ENCODE measurements at places on chromosomes 12 and 14.

DNA sequence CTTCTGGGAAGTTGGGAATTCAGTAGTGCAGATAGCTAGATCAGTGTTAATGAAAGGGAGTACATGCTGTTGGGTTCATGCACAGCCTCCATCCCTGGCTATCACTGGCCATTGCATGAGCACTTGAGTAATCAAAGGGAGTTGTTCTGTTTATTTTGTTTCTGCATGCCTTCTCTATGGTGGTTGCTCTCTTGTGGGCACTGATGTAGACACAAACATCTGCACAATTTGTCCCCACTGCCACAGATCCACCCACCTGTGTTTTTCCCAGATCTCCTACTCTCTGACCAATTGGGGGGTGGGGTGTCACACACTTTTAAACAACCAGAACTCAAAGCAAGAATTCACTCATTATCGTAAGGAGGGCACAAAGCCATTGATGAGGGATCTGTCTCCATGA, 89.7 kb upstream of the DHRS4 start:
- no peak for DNase-seq

GRCh38 chr12:122152754-122153153, 21.3 kb downstream of the IL31 start:
- DNase-seq: no peak

GRCh38 chr12:44253338-44253856, 417.5 kb downstream of the TMEM117 start:
- no peak for DNase-seq

DNA sequence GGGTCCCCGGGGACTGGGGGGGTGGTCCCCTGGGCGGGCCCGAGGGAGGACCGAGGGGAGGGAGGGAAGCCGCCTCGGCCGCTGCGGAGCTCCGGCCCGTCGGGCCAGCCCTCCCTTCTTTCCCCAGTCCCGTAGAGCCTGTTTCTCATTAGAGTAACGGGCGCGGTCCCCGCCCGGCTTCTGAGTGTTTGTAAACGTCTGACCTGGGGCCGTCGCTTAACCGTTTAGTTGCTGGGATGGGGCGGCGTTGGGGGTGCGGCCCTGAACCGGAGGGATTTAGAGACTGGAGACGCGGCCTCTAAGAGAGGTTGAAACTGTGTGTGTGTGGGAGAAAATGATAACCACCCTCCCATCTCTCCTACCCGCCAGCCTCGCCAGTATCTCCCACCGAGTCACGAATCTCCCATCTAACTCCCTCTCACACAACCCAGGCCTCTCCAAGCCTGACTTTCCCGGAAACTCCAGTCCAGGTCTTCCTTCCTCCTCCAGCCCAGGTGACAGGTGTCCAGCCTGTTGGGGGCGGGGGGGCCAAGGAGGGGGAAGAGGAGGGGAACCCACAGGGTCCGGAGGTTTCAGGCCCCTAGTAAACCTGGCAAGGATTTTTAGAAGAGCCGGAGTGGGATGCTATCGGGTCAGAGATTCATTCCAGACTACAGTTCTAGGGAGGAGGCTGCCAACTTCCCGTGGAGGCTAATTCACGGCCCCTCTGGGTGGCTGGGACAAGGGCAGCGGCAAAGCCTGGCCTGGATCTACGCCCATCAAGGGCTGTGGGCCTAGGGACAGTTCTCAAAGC, 1.1 kb upstream of the NFATC4 start:
- DNase-seq: no peak

GRCh38 chr14:94042433-94043091, 16.4 kb downstream of the OTUB2 start:
- DNase-seq: no peak

Measured in T-helper 22 cell (primary cell).